NCI-H1436 (cell line): ENCODE measurements at places on chromosomes 5 and 9.

GRCh38 chr5:87252283-87252605 lies 15.4 kb upstream of the RASA1 start:
- no peak for DNase-seq

DNA sequence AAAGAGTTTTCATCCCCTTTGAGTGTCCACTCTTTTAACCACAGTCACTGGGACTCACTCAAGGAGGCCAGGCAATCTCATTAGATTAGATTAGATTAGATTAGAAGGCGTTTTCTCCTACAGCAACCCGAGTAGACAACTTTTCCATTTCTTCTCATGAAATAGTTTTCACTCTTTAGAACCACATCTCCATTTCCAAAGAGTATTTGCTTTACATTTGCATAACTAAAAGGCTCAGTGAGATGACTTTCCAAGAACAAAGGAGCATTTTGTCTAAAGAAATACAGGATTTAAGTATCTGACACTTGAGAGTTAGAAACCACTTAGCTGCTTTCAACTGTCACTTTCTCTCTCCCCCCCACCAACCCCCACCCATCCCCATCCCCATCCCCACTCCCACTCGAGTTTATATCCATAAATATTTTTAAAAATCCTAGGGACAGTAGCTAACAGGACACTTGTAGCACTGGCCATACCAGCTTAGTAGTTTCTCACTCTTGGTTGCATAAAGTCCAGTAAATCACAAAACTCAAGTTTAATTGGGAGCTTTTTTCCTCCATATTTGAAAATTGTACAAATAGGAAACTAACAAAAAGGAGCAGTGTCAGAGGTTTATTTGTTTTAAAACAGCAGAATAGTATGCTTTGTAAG lies 2202.9 kb upstream of the WWC1 start:
- no peak for DNase-seq

DNA sequence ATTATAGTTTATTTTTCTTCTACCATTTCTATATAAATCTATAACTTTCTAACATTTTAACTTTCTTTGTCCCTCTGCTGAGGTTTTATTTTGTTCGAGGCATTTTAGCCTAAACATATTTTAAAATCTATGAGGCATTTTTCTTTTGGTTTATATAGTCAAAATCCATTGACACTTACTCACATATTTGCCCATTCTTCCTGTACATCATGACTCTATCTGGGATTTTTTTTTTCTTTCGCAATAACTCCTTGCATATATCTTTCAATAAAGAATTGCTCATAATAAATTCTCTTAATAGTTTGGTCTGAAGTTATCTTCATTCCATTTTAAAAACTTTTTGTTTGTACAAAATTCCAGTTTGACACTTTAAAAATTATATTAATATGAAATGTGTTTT lies 632.3 kb downstream of the TLE4 start:
- DNase-seq = no peak

GRCh38 chr5:72284559-72285423 lies 35.2 kb downstream of the MRPS27 start:
- DNase-seq = no peak

GRCh38 chr5:109907731-109908130 lies 218.0 kb downstream of the MAN2A1 start:
- no peak for DNase-seq

- DNase-seq = no peak
Observed at GRCh38 chr5:180787711-180788431, 14.7 kb downstream of the MGAT1 start.

DNA sequence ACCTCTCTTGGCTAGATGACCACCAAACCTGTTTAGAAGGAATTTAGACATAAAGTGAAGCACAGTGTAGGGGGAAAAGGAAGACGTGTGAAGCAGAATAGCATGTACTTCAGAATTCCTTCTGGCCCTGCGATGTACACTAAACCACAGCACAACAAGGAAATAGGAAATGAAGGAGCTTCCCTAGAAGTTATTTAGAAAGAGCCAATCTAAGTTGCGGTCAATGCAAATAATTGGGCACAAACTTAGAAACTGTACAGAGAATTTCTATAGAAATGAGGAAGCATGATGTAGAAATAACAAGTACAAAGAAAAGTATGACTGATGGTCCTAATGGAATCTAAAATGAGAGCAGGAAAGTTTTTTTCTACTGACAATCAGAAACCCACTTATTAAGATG lies 41.5 kb downstream of the ANKRD55 start:
- no peak for DNase-seq

GRCh38 chr9:129338724-129339430 lies 160.8 kb upstream of the IER5L start:
- DNase-seq = no peak

GRCh38 chr9:130984521-130984920 lies 24.5 kb upstream of the LAMC3 start:
- no peak for DNase-seq

- DNase-seq = no peak
Observed at GRCh38 chr9:137077758-137078693, 709 bp downstream of the UAP1L1 start.

DNA sequence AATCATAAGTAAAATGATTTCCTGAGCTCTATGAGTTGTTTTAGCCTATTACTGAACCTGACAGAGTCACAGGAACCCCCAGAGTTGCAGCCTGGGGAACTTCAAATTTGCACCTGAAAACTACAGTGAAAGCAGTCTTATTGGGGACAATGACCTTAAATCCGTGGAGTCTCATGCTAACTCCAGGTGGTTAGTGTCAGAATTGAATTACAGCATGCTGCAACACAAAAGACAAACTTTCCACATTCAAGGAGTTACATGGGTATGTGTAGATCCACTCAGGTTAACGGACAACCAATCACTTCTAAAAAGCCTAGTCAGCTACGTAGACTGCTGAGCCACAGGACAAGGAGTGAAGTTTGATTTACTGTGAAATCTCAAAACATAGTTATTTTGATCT lies 49.7 kb downstream of the PLPP1 start:
- no peak for DNase-seq

GRCh38 chr5:14156650-14157492 lies 13.7 kb downstream of the TRIO start:
- DNase-seq = peak; percentile 22

DNA sequence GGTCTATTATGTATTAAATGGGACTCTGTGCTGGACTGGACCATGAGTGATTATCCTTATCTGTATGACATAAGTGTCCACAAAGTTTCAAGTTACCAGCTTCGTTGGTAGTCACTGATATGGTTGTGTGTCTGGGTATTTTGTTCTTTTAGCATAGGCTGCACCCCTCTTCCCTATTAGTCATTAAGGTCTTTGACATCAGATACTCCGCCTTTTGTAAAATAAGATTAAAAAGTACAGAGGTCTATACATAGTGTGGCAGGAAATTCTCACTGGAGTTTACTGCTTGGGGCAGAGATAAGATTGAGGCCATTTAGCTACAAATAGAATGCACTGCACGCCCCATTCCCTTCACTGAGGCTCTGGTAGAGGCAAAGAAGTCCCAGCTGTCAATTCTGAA lies 99.4 kb downstream of the TMEM215 start:
- DNase-seq = no peak

GRCh38 chr5:108260117-108260857 lies 121.6 kb downstream of the FBXL17 start:
- DNase-seq = peak; percentile 60

GRCh38 chr5:15354021-15354420 lies 146.0 kb upstream of the FBXL7 start:
- DNase-seq = no peak

DNA sequence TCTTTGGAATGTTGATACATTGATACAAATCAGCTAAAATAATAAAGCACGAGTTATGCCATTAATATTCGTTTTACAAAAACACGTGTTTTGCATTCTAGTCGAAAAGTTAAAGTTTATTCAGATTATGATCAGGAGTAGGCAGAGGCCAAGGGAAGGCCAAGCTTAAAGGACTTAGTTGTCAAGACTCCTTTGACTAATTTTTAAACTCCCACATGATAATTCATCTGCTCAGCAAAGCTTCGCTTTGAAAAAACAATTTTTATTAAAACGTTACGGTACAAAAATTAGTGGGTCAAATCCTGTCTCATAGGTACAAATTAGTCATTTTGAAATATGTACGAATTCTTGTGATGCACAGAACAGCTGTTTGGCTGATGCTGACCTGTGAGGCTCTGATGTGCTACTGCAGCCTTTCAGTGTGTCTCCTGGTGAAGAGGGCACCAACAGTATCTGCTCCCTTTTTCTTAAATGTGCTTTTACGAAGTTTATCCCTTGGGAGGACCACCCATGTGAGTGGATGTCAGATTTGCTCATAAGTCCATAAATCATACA lies 23.0 kb upstream of the NR3C1 start:
- no peak for DNase-seq

DNA sequence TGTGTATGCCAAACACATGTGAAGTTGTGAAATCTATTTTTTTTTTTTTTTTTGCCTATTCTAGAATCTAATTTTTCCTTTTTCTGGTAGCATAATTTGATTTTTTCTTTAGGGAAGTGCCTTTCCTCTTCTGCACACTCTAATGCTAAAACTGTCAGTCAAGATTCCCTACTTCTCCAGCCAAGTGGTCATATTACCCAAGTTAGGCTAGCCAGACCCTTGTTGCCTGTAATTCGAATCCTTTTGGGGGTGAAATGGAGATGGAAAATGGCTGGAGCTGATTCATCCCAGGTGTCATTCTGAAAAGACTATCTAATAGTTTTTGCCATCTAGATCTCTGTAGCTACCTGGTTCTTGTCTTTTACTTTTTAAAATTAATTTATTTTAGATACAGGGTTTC lies 24.8 kb upstream of the UBAP1 start:
- DNase-seq = no peak

DNA sequence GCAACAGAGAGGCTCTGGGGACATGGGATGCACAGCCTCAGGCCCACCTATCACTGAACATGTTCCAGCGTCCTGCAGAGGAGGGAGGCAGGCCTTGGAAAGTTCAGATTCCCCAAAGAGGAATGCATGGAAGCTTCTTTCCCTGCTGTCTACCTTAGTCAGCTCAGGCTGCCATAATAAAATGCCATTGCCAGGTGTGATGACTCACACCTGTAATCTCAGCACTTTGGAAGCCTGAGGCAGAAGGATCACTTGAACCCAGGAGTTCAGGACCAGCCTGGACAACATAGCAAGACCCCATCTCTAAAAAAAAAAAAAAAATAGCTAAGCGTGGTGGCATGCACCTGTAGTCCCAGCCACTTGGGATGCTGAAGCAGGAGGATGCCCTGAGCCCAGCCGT lies 24.5 kb upstream of the TOR1B start:
- DNase-seq = no peak

DNA sequence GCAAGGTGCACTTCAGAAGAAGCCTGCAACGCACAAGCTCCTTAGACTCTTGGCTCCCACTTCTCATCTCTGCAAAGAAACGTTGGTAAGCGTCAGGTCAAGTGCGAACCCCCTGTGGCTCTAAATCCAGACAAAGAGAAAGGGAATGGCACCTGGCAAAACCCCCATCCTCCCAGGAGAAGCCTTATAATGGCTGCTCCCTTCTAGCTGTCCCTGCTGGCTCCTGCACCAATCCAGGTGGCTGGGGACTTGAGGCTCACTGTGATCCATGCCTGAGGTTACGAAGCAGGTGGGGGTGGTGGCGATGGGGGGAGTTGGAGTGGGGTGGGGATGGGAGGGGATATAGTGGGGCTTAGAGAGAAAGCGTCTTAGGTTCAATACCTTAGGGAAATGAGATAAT lies 272.8 kb downstream of the DENND1A start:
- no peak for DNase-seq

- DNase-seq = no peak
Observed at GRCh38 chr5:131999041-131999440, 12.4 kb downstream of the ACSL6 start.

DNA sequence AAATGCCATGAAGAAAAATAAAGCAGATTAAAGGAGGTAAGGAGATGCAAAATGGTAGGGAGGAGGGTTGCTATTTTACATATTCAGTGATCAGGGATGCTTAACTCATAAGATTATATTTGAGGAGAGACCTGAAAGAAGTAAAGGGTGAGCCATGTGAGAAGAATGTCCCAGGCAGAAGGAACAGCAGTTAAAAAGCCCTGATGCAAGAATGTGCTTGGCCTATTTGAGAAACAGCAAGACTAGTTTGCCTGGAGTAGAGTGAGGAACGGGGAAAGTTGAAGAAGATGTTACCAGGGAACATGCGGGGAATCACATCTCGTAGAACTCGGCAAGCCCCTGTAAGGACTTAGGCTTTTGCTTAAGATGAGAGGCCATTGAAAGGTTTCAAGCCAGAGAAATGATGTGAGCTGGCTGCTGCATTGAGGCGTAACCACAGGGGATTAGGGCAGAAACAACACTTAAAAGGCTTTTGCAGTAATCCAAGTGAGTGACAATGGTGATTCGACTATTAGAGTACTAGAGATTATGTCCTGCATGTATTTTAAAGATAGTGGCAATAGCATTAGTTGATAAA lies 198.7 kb downstream of the VPS13A start:
- no peak for DNase-seq

- DNase-seq = no peak
Observed at GRCh38 chr5:138625134-138625533, 49.9 kb upstream of the HSPA9 start.

DNA sequence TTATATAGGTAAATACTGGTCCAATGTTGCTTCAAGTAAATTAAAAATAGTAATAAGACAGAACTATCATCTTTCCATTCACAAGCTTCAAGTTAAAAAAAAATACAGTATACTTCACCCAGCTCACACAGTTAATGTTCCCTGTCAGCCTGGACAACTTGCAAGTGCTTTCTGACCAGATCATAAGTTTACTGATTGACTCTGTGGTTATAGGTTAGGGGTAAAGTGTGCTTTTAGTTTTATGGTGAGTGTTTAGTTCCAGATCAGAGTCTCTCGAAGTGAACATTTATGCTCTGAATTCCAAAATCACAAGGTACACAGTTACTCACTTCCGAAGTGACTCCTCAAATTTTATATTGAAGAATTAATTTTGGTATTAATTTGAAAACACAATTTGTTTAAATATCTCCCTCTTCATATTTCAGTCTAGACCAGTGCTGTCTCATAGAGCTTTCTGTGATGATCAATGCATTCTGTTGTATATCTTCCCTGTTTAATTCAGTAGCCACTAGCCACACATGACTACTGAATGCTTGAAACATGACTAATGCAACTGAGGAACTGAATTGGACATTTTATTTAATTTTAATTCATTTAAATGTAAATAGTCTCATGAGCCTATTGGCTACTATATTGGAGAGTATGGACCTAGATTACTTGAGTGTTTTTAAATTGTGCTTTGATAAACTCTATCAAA lies 90.7 kb downstream of the MEF2C start:
- no peak for DNase-seq

DNA sequence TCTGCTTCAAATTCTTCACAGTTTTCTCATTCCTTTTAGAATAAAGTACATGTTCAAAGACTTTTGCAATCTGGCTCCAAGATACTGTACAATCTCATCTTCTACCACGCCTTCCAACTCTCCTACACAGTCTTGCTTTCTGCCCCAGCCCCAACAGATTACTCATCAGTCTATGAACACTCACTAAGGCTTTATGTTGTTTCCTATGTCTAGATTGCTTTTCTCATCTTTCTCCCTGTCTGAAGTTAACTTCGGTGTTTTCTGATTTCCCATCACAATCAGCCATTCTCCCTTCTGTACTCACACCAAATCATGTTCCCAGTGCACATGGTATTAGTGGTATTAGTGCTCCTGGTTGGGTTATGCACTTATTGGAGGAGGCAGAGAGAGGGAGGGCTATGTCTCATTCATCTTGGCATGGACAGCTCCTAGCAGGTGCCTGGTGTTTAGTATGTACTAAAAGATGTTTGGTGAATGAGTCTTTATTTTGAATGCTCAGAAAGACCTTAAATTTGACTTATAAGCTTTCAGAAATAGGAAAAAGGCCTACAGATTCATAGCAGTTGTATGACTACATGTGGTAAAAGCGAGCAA lies 44.0 kb upstream of the ZNF608 start:
- no peak for DNase-seq
